Effector memory CD4-positive, alpha-beta T cell (primary cell): ENCODE measurements at places on chromosomes 1 and 21.
A peak's percentile ranks its signal among the peaks of the same experiment; 100 is the strongest.

DNA sequence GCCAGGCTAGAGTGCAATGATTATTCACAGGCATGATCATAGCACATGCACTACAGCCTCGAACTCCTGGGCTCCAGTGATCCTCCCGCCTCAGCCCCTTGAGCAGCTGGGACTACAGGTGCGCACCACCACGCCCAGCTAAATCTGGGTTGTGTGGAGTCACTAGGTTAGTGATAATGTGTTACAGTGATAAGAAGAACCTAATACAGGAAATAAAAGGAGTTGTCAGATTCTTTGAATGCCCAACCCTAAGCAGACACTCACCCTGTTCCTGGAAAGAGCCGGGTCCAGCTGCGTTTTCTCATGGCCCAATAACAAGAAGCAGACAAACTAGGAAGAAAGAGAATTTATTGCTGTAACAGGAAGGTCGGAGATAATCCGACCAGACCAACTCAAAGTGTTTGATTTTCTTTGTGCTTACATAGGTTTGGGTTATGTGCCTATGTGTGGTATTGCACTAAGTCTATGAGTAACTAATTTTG, 8.8 kb downstream of the IFNGR2 start:
- no peak for DNase-seq

DNA sequence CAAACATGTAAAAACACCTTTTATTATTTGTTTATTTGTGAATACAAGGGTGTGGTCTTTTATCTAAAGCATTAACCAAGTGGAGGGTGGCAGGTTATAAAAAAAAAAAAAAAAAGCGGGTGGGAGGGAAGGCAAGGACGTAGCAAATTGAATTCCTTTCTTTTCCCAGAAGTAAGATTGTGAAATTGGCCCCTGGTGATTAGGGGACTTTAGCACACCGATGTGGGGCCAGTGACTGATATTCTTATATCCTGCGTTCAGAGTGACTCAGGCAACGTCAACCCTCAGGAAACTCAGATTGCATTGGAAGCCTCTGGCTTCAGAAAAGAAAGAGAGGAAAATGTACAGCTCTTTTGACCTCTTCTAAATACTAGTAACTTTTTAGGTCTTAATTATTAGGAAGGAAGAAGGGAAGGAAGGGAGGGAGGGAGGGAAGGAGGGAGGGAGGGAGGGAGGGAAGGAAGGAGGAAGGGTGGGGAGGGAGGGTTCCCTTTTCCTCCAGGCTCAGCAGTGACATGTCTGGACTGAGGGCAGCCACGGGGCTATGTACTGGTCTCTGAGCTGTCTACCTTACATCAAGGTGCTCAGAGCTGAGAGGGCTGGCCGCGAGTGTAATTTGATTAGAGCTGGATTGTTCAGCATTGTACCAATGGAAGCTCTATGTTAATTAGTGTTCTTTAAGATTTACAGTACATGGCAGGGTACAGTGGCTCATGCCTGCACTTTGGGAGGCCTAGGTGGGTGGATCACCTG, 30.2 kb downstream of the EVA1C start:
- no peak for DNase-seq

GRCh38 chr21:44702973-44703730, 6.2 kb downstream of the KRTAP10-12 start:
- no peak for DNase-seq

DNA sequence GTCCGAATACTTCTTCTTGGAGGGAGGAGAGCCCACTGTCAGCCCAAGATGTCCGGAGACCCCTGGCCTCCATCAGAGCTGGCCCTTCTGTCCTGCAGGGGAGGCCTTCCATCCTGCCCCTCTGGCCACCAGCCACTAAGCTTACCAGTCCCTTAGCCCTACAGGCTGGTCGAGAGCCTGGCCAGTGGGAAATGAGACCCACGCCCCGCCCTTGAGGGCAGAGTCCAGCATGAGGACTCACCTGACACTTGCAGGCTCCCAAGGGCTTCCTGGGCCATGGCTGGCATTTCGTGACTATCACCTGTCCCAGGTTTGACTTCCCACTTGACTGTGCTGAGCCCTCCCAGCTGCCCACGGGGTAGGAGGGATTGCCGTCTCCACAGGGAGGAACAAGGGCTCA, 361.8 kb upstream of the VAMP3 start:
- no peak for DNase-seq

- DNase-seq = no peak
Measured at GRCh38 chr1:213227458-213227857, 176.4 kb downstream of the RPS6KC1 start.

DNA sequence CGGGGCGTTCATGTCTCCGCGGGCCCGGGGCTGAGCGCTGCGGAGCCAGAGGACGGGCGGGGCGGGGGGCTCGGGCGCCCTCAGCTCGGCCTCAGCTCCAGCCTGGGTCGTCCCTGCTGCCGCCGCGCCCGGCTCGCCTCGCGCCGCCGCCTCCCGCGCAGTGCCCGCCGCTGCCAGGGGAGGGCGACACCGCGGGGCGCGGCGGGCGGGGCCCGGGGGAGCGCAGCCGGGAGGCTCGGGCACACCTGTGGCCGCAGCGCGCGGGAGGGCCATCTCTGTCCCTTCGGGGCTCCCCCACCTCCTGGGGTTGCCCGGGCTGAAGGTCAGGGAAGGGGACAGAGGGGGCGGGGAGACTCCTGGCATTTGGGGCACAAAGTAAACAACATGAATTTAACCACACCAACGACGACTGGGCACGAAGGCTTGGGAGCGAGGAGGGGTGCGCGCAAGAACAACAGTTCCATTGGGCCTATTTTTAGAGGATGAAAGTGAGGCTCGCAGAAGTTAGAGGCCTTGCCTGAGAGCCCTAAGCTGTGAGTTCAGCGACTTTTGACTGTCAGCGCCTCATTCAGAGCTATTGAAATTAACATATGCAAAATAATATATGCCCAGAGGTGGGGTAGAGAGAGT, at the start of gene FAM131C:
Gene FAM131C (minus strand): TSS at position 162 of the 630 bp plus-strand sequence. CDS start 209 bp downstream, outside the sequence.
- DNase-seq = peak; percentile 22

DNA sequence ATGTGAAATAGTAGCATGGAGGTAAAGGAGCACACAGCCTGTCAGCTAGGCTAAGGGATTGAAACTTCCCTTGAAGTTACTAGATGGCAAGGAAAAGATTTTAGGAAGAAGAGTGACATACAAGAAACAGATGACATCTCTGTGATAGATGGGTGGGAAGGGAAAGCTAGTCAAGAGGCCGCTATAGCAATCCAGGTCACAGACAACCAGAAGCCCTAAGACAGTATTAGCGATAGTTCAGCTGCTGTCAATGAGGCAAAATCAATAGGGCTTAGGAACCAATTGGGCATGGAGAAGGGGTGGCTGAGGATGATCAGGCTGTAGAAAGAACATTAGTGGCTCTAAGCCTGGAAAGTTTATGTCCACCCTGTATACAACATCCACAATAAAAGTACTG, 111.1 kb downstream of the GLUL start:
- DNase-seq = no peak

- no peak for DNase-seq
Measured at GRCh38 chr1:50110656-50111055, 1.9 kb downstream of the ELAVL4 start.

DNA sequence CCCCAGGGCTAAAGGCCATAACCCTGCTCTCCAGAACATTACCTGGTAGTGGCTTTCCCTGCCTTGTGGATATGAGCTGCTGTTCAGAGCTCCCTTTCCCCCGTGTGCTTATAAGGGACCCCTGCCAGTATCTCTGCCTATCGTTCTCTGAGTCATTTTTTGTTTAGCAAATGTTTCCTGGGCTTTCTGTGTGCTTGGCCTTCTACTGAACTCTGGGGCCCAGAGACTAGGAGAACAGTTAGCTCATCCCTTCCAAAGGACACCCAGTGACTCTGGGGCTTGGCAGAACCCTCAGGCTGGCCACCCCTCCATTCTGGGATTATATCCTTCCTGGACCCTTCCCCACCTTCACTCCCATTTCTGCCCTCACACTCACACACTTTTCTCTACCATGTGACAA, 80.8 kb upstream of the POU3F1 start:
- no peak for DNase-seq

DNA sequence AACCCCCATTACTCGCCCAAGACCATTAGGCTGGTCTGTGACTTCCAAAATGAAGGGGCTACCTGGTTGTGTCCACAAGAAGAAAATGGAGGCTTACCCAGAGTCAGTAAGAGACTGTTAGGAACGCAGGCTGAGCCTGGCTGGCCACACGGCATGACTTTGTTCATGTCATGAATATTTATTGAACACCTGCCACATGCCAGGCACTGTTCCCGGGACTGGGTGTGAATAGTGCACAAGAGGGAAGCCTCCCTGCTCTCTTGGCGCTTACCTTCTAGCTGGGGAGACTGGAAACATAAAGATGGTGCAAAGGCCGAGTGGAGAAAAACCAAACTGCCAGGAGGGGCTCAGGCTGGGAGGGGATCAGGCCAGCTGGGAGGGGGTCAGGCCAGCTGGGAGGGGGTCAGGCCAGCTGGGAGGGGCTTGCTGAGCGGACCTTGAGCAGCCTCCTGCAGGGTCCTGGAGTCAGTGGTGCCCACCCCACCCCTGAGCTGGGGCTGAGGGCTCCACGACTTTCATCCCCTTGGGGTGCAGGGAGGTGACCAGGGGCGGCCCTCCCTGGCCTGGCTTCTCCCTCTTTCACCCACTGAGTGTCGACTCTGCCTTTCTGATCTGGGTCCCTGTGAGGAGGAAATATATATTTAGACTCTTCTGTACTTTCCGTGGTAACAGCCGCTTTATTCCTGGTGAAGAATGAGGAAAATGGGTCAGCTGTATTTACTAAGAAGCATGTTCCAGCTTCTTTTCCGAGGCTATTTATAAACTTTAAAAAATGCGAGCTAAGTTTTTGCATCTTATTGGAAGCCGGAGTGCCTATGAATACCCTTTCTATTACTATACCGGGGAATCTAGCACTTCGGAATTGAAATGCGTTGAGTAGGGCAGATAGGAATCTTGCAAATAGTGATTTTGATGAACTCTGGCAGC, 139.0 kb downstream of the CAMTA1 start:
- DNase-seq = no peak

DNA sequence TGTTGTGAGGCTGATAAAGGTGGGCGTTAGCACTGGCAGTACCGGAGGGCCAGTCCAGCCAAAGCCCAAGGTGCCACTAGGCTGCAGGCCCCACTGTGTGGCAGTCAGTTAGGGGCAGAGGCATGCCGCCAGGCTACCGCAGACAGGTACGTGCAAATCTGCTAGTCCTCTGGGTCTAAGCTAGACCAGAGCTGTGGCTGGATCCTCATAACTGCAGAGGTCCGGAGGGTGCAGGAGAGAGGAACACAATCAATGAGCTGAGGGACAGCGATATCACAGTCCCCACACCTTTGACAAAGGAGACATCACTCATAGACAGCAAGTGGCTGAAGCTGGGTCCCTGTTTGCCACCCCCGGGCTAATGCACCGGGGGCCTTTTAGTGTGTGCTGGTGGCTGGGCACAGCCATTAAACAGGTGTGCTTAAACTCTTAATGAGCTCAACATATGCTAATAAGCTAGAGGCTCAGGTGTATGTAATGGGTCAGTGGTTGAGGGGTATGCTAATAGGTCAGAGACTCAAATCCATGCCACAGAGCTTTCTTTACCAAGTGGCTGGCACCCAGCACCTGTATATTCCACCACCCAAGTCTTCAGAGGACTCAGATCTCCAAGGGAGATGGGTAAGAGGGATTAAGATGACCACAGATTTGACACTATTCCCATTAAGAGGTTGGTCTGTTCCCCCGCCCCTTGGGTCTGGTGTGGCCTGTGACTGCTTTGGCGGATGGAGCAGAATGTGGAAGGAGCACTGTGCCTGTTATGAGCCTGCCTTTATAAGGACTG, 82.0 kb downstream of the GLIS1 start:
- DNase-seq = no peak

GRCh38 chr1:15836772-15837669, 10.5 kb upstream of the SPEN start:
- peak; percentile 12 for DNase-seq

DNA sequence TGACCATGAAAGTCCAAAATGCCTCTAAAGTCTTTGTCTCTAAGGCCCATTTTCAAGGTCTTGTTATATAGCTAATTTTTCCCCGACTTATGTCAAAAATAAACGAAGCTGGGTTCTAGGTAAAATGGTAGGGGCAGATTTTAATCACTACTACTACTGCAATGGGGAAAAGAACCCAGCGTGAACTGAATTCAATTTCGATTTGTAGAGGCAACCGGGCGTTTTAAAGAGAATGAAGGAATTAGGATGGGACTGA, 536 bp upstream of the EXO1 start:
- no peak for DNase-seq

DNA sequence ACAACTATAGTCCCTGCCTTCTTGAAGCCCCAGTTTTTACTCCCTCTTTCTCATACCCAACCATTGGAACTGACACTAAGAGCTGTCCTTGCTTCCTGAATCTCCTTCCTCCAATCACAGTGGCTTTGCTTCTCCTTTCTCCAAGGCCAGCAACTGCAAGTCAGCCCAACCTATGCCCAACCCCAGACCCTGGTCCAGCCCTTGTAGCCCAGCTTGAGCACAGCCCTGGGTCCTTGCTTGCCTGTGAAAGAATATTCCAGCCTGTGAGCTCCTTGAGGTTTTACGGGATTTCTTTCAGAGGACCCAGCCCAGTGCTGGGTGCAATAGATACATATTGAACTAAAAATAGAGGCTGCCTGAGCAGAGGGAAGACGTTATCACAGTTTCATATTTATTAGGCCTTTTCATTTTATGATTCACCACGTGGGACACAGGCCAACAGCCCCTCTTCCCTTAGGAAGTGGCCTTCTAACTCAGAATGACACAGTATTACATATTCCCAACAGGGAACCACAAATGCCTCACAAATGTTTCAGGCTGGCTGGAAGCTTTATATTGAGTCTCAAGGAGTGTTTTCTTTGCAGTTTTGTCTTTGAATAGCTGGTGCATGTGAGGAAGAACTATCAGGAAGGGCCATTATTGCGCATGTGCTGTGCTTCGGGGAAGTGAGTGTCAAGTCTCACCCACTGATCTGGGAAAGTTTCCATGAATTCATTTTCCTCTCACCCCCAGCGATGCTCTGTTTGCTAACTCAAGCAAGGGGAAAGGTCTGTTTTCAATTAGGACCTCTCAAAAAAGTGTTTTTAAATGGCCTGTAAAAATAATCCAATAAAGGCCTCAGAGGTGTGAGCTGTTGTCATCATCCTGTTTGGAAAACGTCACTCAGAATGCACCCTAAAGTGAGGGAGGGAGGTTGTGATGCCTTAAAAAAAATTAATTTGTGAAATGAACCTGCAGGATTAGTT, 92.3 kb upstream of the NFIA start:
- DNase-seq = no peak

- DNase-seq = no peak
Measured at GRCh38 chr1:11581445-11581991, 72.7 kb downstream of the FBXO2 start.

- DNase-seq = no peak
Measured at GRCh38 chr1:218254296-218254946, 30.7 kb upstream of the RRP15 start.

- DNase-seq = peak; percentile 39
Measured at GRCh38 chr21:44300262-44300959, 558 bp downstream of the PFKL start.
